ENCODE measurements at places on chromosomes 6 and 20.
A peak's percentile ranks its signal among the peaks of the same experiment; 100 is the strongest.

DNA sequence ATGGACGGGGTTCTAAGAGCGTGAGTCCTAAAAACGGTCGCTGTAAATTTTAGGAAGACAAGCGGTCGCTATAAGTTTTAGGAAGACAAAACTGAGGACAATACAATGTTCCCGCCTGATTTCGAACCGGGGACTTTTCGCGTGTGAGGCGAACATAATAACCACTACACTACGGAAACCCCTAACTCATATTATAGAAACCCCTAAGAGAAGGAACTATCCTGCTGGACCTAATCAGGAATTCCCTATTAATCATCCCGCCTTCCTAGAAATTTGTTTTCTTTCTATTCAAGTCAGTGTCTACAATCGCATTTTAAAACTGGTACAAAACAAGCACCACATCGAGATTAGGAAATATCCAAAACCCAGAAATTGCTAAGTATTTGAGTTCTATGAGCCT is 183.8 kb downstream of the OR2B2 start:
- no peak for DNase-seq

- no peak for DNase-seq
These were observed 26.5 kb downstream of the FAM229B start for GRCh38 chr6:112113918-112114317.

- no peak for DNase-seq
These were observed 254.7 kb downstream of the GMPR start for GRCh38 chr6:16493112-16493511.

GRCh38 chr20:47574616-47575364 is 73.1 kb downstream of the NCOA3 start:
- DNase-seq: peak; percentile 29

DNA sequence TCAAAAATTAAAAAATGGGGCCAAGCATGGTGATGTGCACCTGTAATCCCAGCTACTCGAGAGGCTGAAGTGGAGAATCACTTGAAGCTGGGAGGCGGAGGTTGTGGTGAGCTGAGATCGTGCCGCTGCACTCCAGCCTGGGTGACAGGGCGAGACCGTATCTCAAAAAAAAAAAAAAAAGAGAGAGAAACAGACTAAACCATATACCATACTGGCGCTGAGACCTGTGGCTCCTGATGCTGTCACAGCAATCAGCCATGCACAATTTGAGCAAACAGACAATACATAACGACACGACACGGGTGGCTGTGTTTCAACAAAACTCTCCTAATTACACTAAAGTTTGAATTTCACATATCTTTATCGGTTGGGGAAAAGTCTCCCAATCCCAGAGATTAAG is 14.9 kb upstream of the CBFA2T2 start:
- DNase-seq: no peak

DNA sequence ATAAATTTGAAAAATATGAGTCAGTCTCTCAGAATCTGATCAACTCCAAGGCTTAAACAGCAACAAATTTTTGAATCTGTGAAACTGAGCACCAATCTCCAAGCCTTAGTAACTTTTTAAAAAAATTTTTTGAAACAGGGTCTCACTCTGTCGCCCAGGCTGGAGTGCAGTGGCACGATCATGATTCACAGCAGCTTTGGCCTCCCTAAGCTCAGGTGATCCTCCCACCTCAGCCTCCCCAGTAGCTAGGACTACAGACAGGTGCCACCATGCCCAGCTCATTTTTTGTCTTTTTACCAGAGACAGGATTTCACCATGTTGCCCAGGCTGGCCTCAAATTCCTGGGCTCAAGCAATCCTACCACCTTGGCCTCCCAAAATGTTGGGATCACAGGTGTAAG is 207.9 kb upstream of the TCF21 start:
- no peak for DNase-seq

- no peak for DNase-seq
These were observed 177.9 kb upstream of the ZNF184 start for GRCh38 chr6:27650620-27651370.

- peak; percentile 22 for DNase-seq
These were observed 222.7 kb downstream of the PHACTR1 start for GRCh38 chr6:12939314-12939713.

DNA sequence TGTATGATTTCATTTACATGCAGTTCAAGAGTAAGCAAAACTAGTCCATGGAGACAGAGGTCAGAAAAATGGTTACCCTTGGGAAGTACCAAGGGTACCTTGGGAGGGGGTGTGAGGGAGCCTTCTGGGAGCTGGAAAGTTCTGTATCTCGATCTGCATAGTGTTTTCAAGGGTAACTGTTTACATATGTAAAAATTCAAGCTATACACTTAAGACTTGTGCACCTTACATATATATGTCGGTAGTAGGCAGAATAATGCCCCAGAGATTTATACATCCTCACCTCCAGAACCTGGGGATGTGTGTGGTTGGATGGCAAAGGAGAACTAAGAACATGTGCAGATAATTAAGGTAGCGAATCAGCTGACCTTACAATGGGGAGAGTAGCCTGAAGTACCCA is 31.0 kb downstream of the GABRR2 start:
- no peak for DNase-seq

- peak; percentile 18 for DNase-seq
These were observed 128.8 kb upstream of the DTNBP1 start for GRCh38 chr6:15791448-15792181.

- DNase-seq: no peak
These were observed 49.5 kb downstream of the KCNS1 start for GRCh38 chr20:45051204-45052060.

GRCh38 chr6:43861212-43861894 is 91.3 kb downstream of the VEGFA start:
- DNase-seq: no peak

GRCh38 chr20:33686984-33687366 is 790 bp upstream of the E2F1 start:
- DNase-seq: no peak

GRCh38 chr6:15936503-15936902 is 192.4 kb upstream of the MYLIP start:
- DNase-seq: no peak

GRCh38 chr6:148934539-148934938 is 187.7 kb downstream of the UST start:
- DNase-seq: peak; percentile 30

Data from Ammon's horn (tissue), 1 donor.